Lung (tissue), 17 donors: ENCODE measurements at places on chromosomes 13 and 19. TPM values are rescaled to one million over a fixed set of nuclear protein-coding genes. Genes with fewer than 3 reads are reported as not detected.

KLK4 gene
- total RNA-seq: not detected

LIN37 gene
- 11.4 TPM for total RNA-seq

DNA sequence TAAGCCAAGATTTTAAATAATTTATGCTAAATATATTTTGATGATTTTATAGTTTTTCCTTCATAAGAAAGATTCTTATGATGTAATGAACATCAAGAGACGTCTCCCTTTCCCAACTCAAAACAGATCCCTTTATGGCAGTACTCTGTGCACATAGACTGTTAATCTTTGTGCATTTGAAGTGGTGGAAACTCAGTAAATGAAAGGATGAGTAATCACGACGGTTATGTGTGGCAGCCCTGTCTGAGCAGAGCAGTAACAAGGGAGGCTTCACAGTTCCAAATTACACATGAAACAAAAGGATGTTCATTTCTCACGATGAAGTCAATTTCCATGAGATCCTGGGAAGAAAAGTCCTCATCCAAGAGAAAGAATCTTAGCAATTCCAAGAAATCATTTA lies 498.1 kb downstream of the KLF5 start:
- no peaks in the 10 kb centered on the region for H3K4me1 ChIP-seq
- DNase-seq: no peak
- H3K36me3 ChIP-seq: no peaks in the 10 kb centered on the region
- no peak overlapping the region for H3K4me3 ChIP-seq
- no peaks in the 10 kb centered on the region for H3K27me3 ChIP-seq

DNA sequence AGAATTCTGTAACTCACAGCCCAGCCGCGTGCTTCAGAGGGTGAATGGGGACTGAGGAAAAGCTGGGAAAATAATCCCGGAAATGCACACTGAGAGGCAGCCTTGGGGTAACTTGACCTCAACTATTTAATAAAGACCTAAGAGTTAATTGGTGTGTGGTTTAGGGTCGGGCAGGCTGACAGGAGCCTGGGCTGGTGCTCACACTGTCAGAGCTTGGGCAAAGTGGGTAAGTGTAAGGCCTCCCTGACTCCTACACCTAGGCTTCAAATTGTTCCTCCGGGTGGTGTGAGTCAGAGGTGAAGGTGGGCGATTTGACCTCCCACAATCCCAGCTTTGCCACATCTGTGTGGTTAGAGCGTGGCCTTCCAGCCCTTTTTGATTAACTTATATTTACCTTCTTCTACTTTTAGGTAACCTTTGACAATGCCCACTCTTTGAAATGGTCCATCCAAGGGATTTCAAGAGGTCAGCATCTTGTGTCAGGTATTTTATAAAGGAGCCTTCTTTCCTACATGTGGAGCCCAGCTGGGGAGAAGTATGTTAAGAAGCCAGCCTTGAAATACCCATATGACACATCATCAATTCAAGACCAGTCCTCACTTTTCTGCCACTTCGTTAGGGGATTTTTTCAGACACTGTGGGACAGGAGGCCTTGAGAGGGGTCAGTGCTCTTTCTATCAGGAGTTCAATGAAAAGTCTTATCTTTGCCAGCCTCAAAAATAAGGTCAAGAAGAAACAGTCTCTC lies 114.2 kb downstream of the NUFIP1 start:
- H3K36me3 ChIP-seq: no peaks in the 10 kb centered on the region
- H3K4me3 ChIP-seq: no peak overlapping the region
- no peaks in the 10 kb centered on the region for H3K4me1 ChIP-seq
- H3K27ac ChIP-seq: no peak overlapping the region
- no peaks in the 10 kb centered on the region for H3K27me3 ChIP-seq
- DNase-seq: no peak

DNA sequence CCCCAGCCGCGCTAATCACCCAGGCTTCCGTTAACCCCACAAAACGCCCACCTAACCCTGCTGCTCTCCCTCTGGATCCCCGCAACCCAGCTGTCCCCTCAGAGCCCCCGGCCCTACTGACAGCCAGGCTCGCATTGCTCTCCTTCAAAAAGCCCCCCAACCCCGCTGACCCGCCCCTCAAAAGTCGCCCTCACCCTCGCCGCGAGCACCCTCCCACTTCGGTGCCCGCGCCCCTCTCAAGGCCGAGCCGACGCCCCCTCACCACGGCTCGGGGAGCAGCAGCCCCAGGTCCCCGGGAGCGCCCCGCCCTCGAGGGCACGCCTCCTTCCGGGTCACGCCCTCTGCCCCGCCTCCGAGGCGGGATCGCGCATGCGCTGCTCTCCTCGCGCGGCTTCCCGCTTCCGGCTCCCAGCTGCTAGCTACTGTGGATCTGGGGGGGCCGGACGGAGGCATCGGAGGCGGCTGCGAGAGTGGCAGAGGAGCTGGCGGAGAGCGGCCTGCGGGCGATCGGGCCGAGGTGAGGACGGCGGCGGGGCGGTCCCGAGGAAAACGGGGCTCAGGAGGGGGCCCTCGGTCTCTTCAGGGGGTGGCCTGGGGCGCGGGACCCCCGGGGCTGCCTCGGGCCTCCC lies 46.1 kb downstream of the ARHGEF18 start:
- H3K4me1 ChIP-seq: peaks cover 8% of the 10 kb centered on the region
- no peaks in the 10 kb centered on the region for H3K27me3 ChIP-seq
- H3K27ac ChIP-seq: peak overlapping the region; percentile 34
- H3K4me3 ChIP-seq: peak overlapping the region; percentile 68

DNA sequence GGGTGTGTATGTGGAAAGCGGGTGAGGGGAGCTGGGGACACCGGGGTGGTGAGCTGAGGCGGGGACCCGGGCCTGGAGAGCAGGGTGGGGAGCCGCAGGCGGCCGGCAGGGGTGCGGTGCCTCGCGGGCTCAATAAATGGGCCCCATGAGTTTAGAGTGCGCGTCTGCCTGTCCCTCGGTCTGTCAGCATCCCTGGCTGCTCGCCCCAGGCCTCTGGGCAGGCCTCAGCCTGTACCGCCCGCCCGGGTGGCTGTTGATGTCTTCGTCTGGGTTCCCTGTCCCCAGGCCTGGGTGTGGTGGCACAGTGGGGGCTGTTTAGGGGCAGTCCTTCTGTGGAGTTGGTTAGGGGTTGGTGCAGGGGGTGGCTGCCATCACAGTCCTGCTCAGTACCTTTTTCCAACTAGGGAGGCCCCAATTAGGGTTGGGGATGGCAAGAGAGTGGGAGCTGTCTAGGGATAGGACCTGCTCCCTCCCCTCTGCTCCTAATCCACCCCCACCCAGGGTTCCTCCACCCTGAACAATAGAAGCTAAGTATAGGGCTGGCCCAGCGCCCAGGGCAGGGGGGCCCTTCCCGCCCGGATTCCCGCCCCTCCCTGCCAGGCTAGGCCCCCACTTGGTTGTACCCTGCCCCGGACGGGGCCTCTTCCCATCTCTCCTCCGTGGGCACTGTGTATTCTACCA lies 12.2 kb downstream of the CIC start:
- no peak overlapping the region for H3K4me3 ChIP-seq
- H3K27me3 ChIP-seq: no peaks in the 10 kb centered on the region
- peak; percentile 72 for DNase-seq
- H3K4me1 ChIP-seq: peaks cover 35% of the 10 kb centered on the region
- no peaks in the 10 kb centered on the region for H3K36me3 ChIP-seq
- peak overlapping the region; percentile 95 for H3K27ac ChIP-seq

DNA sequence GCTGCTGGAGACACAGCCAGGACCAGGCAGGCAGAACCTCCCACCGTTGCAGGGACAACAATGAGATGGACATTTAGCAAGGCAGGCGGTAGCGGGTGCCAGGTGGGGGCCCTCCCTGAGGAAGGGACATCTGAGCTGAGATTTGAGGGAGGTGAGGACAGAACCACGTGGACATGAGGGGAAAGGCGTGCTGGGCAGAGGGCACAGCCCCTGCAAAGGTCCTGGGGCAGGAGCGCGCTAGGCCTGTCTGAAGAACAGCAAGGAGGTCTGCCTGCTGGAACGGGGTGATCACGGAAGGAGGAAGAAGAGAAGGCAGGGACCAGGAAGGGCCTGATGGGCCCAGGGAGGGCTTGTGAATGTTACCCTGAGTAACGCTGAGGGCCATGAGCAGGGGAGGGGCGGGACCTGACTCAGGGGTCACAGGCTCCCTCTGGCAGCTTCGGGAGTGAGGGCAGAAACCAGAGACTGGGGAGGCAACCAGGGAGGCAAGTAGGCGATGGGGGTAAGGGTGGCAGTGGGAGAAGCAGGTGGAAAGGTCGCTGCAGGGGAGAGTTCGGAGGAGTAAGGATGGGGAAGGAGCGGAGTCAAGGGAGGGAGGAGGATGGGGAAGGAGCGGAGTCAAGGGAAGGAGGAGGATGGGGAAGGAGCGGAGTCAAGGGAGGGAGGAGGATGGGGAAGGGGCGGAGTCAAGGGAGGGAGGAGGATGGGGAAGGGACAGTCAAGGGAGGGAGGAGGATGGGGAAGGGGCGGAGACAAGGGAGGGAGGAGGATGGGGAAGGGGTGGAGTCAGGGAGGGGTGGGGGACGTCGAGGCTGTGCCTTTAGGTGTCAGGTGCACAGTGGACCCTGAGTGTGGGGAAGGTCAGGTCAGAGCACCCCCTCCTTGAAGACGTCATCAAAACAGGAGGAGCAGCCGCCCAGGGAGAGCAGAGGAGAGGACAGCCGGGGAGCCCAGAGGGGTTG lies 15.7 kb upstream of the B3GNT3 start:
- H3K27ac ChIP-seq: no peak overlapping the region
- DNase-seq: peak; percentile 30
- no peak overlapping the region for H3K4me3 ChIP-seq
- no peaks in the 10 kb centered on the region for H3K27me3 ChIP-seq

DNA sequence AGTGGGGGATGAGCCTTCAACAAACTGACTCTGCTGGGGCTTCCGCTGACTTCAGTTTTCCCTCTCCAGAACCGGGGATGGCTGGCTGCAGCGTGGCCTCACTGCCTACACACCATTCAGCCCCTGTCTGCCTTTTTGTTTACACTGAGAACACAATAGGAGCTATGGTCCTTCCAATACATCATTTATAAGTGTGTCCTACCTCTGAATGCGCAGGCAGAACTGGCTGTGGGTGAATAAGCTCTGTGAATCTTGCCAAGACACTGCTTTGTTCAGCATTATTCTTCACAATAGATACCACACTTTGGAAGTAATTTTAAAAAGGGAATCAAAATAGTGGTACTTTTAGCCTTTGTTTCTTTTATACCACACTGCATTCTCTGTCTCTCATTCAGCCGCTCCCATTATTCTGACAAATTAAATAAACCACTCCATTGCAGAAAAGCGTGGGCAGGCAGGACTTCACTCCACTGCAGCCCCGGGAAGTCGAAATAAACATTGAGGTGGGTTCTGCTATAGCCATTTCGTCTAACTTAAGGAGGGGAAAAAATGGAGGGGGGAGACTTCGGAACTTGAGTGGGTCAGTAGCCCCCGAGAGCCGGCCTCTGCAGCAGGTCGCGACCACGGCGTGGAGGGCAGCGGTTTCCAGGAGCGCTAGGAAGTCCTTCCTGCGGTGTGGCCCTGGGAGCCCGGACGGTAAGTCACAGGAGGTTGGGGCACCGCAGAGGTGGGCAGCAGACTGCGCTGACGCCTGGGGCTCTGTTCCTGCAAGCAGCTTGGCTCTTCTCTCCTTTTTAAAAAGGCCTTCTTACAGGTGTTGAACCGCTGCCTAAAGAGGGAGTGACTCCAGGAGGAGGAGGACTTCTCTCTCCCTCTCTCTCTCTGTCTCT lies 94.8 kb upstream of the SOX1 start:
- H3K27ac ChIP-seq: no peak overlapping the region
- no peak overlapping the region for H3K4me3 ChIP-seq
- no peaks in the 10 kb centered on the region for H3K4me1 ChIP-seq
- H3K27me3 ChIP-seq: no peaks in the 10 kb centered on the region
- no peaks in the 10 kb centered on the region for H3K36me3 ChIP-seq

ZNF44 gene
- 15.5 TPM for total RNA-seq
